ENCODE measurements at places on chromosomes 6 and 20.
A peak's percentile ranks its signal among the peaks of the same experiment; 100 is the strongest.

DNA sequence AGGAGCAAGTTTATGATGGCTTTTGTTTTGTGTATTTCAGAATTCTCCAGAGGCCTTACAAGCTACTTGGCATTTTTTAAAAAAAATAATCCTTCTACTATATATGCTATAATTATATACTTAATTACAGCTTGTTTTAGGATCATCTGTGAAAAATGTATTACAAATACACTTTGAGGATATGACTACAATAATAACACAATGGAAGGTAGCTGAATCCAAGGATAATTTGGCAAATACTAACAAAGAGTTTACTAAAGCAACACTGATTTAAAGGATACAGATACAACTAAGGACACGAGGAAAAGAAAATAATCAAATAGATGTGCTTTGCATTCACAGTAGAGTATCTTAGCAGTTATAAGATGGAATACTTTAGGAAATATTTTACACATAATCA is 381.9 kb upstream of the CITED2 start:
- DNase-seq: no peak

DNA sequence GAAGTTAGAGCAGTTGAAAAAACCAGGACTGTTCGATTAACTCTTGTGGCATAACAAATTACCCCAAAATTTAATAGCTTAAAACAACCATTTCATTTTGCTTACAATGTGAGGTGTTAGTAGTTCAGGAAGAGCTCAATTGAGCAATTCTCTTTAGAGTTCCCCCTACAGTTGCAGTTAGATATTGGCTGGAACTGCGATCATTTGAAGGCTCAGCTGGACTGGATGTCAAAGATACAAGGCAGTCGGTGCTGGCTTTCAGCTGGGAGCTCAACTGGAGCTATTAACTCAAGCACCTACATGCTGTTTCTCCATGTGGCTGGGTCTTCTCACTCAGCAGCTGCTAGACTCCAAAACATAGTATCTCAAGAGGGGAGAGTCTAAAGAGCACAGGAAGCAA is 96.0 kb upstream of the LOC128125822 start:
- DNase-seq: no peak

DNA sequence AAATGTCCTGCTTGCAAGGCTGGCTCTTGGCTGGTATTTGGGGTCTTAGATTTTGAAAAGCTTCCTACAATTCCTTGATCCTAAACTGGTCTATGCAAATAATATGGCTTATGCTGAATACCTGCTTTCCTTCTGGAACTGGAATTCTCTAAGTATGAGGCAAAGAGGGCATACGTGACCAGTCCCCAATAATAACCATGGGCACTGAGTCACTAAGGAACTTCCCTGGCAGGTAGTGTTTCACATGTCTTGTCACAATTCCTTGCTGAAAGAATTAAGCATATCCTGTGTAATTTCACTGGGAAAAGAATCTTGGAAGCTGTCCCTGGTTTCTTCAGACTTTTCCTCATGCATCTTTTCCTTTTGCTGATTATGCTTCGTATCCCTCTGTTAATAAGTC is 106.5 kb downstream of the MMS22L start:
- DNase-seq: no peak

DNA sequence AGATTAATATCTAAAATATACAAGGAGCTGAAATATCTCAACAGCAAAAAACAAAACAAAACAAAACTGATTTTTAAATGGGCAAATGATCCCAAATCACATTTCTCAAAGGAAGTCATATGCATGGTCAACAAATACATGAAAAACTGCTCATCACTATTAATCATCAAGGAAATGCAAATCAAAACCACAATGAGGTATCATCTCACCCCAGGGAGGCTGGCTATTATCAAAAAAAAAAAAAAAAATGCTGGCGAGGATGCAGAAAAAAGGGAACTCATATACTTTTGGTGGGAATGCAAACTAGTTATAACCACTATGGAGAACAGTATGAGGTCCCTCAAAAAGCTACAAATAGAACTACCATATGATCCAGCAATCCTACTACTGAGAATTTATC is 34.6 kb downstream of the REPS1 start:
- peak; percentile 71 for DNase-seq

- no peak for DNase-seq
Observed at GRCh38 chr6:131255434-131255833, 120.2 kb downstream of the AKAP7 start.

All from suppressor macrophage (primary cell).